ENCODE measurements at places on chromosomes 1 and 21.

DNA sequence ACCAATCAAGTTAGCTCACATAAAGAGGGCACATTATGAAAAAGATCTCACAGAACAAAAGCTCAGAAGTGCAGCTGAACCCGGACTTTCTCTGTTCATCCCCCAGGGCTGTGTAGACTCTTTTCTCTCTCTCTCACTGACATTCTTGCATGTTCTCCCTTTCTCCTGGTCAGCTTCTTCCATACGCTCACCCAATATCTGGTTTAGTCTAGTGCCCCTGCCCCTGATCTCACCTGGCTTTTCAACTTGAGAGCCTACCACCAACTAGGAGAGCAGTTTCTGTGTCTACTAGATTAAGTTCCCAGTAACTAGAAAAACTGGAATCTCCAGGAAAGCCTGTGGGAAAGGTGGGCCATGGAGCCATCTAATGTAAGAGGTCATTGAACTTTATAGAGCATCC lies 126.9 kb upstream of the GRIK3 start:
- no peaks in the 10 kb centered on the region for H3K36me3 ChIP-seq
- DNase-seq: no peak
- no peak overlapping the region for H3K27ac ChIP-seq
- no peak overlapping the region for H3K4me3 ChIP-seq

DNA sequence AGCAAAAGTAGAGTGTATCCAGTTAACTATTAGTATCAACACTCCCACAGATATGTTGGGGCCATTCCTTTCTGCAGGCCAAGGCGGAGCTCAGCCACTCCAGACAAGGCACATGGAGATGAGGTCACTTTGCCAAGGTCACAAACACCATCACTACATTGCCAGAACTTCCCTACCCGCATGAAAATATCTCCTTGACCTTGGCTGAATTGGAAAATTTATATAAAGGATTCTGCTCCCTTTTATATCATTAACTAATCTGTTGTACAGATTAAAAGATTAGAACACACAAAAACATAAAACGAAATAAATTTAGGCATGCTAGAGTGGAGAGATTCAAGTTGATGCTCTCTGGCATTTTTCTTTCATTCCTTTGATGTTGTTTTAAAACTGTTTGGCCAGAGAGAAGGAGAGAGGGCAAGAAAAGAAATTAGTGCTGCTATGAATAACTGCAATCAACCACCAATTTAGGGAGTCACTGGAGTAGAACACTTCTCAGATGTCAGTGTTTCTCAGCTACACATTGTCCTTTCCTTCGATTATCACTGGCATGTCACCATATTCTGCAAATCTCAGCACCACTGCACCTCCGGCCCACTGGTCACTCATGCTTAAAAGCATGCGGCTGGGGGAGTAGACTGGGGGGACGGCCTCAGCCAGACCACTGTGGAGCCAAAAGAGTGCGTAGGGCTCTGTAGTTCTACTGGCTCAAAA lies 78.7 kb upstream of the ATP1B1 start:
- no peaks in the 10 kb centered on the region for H3K36me3 ChIP-seq
- no peaks in the 10 kb centered on the region for H3K4me1 ChIP-seq
- no peak for DNase-seq
- no peaks in the 10 kb centered on the region for H3K27me3 ChIP-seq

DNA sequence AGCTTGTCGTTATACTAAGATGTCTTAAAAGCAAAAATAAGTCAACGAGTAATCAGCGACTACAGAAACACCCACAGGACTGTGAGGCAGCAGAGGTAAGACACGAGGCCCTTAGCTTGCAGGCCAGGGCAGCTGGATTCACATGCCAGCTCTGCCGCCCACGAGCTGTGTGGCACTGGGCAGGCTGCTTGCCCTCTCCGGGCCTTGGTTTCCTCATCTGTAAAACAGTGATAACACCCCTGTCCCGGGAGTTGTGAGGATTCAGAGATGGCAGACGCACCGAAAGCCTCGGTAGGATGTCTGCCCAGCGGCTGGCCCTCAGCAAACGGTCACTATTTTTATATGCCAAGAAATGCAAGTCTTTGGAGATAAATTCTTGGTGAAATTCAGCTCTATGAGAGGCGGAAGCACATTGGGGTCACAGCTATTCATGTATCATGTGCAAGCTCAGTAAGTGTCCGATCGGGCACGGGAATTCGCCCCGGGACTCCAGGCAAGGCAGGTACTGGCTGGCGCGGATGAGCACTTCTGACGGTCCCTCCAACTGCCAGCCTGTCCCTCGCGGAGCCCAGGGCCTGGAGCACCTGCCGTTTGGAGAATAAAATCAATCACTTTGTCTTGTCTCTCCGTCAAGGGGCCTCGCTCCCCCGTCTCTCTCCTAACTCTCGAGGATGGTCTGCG lies 1.1 kb downstream of the C2CD2 start:
- DNase-seq: no peak
- no peak overlapping the region for H3K27ac ChIP-seq

DNA sequence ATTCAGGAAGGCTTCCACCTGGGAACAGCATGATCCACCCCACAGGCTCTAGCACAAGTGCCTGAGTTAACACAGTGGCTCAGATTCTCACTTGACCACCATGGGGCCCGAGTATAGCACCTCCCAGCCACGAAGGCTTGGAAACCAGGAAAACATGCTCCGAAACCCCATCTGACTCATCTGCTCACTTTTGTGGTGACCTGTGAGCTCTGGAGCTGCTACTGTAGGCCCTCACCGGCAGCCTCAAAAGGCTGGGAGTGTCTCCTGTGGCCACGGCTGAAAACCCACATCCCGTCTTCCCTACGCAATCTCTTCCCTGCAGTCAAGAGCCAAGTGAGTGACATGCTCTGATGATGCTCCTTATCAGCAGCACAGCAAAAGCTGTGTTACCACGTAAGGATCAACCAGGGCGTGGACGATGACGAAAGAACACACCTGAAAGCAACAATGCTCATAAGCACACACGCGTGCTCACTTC lies 81.4 kb downstream of the TGFBR3 start:
- no peaks in the 10 kb centered on the region for H3K36me3 ChIP-seq
- no peak overlapping the region for H3K27ac ChIP-seq
- no peak for DNase-seq
- H3K4me3 ChIP-seq: no peak overlapping the region
- H3K27me3 ChIP-seq: no peaks in the 10 kb centered on the region

- H3K36me3 ChIP-seq: no peaks in the 10 kb centered on the region
- H3K4me3 ChIP-seq: no peak overlapping the region
- no peak for DNase-seq
- no peak overlapping the region for H3K27ac ChIP-seq
- no peaks in the 10 kb centered on the region for H3K4me1 ChIP-seq
Measured at GRCh38 chr1:180920702-180921101, 8.0 kb downstream of the KIAA1614 start.

DNA sequence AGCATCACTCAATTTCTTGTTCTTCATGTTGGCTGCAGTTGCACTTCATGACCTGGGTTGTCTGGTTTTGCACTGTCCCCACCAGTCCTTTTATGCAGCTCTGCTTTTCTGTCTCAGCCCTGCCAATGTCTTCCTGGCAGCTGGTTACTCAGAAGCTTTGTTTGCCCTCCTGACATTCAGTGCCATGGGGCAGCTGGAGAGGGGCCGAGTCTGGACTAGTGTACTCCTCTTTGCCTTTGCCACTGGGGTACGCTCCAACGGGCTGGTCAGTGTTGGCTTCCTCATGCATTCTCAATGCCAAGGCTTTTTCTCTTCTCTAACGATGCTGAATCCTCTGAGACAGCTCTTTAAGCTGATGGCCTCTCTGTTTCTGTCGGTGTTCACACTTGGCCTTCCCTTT lies 6.6 kb downstream of the PIGV start:
- no peak for DNase-seq
- no peak overlapping the region for H3K4me3 ChIP-seq
- no peak overlapping the region for H3K27ac ChIP-seq
- H3K4me1 ChIP-seq: no peaks in the 10 kb centered on the region
- H3K36me3 ChIP-seq: peaks cover 64% of the 10 kb centered on the region

DNA sequence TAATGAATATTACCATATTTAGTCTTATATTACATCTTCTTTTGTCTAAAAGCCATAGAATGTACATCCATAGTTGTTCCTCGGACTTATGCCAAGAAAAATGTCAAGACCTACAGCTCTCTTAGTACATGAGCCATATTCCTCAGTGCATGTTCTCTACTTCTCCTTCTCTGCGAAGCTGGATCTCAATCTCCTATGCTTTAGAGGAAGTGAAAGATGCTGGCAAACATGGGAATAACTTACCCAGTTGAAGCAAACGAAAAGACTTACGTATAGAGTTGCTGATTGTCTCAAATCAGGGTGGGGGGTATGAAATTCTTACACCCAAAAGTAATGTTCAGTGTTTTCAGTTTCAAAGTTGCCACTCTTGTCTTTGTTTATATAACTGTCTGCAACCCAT lies 32.7 kb downstream of the OR13G1 start:
- H3K27me3 ChIP-seq: no peaks in the 10 kb centered on the region
- no peak overlapping the region for H3K27ac ChIP-seq
- peak; percentile 15 for DNase-seq
- H3K4me3 ChIP-seq: no peak overlapping the region
- no peaks in the 10 kb centered on the region for H3K36me3 ChIP-seq

- H3K27me3 ChIP-seq: no peaks in the 10 kb centered on the region
- no peak overlapping the region for H3K4me3 ChIP-seq
- H3K4me1 ChIP-seq: no peaks in the 10 kb centered on the region
Measured at GRCh38 chr1:85387781-85388180, 77.2 kb downstream of the DDAH1 start.

DNA sequence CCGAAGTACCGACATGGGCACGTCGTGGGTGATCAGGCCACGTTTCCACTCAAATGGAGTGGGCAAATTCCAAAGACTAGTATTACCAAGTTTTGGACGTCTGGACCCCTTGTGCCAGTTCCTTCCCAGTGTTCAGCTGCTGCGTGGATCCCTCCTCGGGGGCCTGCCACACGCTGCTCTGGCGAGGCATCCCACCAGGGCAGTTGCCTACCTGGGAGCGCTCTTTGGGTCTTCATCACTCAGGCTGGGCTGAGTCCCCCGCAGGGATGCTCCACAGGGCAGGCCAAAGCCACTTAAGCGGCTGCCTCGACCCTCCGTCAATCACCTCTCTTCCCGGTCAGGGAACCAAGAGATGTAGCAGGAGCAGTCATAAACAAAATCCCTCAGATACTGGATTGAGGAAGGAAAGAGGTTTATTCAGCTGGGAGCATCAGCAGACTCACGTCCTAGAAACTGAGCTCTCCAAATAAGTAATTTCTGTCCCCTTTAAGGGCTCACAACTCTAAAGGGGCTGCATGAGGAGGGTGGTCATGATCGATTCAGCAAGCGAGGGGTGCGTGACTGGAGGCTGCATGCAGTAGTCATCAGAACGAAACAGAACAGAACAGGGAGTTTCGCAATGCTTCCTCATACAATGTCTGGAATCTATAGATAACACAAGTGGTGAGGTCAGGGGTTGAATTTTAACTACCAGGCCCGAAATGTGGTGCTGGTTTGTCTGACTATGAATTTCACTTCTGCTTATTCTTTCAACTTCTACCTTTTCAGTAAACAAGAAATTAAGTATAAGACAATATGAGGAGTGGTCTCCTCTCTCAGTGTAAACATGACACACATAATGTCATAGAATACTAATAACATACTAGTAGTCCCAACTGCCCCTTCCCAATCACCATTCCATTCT lies 998.6 kb upstream of the NCAM2 start:
- H3K4me1 ChIP-seq: peaks cover 5% of the 10 kb centered on the region
- H3K4me3 ChIP-seq: no peak overlapping the region
- H3K36me3 ChIP-seq: no peaks in the 10 kb centered on the region
- peak; percentile 20 for DNase-seq

DNA sequence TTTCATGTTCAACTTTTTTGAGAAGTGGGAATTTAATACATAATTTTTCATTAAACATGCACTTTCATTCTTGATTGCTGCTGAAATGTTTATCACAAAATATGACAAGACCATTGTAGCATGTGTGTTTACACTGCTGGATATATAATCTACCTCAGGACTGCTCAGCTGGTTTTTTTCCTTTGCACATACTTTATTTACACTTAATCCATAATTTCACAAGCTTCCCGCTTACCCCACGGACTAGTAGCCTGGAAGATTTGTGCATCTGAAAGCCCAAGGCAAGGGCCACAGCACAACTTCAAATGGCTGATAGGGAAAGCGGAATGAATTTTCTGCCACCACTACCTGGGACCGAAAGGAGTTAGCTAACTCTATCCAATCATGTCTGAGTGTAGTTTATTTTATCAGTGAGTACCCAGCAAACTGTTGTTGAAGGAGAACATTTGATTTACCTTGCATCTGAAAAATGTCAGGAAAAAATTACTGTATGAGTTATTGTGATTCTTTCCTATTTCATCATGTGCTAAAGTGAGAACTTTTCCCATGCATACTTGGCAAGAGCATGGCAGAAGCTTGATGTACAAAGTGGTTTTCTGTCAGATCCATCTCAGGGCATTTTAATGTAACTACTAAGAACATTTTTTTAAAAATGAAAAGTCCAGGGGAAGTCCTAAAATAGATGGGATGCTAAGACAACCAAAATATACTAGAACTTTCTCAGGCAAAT lies 558.2 kb upstream of the USP24 start:
- H3K36me3 ChIP-seq: no peaks in the 10 kb centered on the region
- no peaks in the 10 kb centered on the region for H3K27me3 ChIP-seq
- no peak for DNase-seq
- H3K4me3 ChIP-seq: no peak overlapping the region
- H3K4me1 ChIP-seq: no peaks in the 10 kb centered on the region

DNA sequence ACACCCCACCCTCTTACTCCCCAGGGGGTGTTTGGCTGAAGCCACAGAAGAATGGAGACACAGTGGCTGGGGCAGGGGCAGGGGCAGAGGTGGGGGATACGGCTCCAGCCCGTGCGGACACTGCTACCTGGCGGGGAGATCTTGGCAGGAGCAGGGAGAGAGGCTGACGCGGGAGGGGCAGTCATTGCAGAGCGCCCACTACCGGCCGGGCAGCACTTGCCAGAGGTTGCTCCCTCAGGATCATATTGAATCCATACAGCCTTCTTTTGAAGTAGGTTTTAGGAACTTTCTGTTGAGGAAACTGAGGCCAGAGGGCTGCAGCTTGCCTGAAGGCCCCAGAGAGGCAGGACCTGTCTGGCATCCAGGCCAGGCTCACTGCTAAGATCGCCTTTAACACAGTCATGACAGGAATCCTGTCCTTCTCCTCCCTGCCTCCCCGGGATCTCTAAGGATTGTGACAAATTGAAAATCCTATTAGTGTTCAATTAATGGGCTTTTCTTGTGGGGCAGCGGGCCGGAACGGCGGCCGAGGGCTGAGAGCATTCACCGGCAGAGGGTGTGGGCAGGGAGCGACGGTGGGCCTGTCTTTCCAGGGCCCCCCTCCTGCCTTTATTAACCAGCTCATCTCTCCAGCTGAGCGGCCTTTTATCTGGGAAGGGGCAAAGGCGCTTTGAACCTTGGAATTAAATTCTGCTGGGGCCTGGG lies 65.5 kb upstream of the WNT4 start:
- peaks cover 15% of the 10 kb centered on the region for H3K27me3 ChIP-seq
- no peak for DNase-seq
- H3K4me3 ChIP-seq: no peak overlapping the region
- H3K36me3 ChIP-seq: no peaks in the 10 kb centered on the region
- H3K27ac ChIP-seq: no peak overlapping the region

- H3K27me3 ChIP-seq: no peaks in the 10 kb centered on the region
- H3K4me3 ChIP-seq: no peak overlapping the region
Measured at GRCh38 chr1:223022641-223023473, 120.2 kb downstream of the TLR5 start.
